ENCODE measurements at places on chromosomes 3 and 15.

GRCh38 chr15:43132830-43133429, 456 bp upstream of the TMEM62 start:
- DNase-seq = no peak

DNA sequence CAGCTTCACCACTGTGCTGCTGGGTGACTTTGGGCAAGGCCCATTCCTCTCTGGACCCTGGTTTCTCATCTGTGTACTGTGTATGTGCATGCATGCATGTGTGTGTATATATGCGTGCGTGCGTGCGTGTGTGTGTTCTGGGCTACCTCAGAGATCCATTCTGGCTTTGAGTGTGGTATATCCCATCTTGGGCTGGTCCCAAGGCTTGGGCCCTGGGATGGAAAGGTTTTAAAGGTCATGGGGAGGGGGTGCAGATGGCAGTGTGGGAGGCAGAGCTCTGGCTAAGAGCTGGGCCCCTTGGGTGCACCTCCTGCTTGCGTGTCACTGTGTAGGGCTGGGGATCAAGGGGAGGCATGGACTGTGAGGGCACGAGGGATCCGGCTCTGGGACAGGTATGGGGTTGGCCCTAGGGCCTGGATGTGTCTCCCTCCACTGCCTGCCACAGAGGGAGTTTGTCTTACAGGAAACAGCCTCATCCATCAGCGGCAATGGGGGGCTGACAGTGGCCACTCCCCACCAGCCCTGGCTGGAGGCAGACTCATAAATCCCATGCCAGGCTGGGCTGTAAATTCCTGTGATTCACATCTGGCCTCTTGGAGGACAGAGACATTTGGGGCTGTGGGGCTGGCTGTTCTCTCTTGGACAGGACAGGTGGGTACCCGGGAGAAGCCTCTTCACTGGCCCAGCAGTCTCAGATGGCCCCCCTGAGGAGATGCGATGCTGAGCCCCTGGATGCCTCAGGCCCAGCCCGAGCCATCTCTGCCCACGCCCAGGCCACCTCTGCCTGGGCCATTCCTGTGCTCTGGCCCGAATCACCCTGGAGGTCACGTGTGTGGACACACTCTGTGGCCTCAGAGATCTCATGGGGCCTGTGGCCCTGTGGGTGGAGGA, 21.4 kb upstream of the CSPG4 start:
- DNase-seq = no peak

DNA sequence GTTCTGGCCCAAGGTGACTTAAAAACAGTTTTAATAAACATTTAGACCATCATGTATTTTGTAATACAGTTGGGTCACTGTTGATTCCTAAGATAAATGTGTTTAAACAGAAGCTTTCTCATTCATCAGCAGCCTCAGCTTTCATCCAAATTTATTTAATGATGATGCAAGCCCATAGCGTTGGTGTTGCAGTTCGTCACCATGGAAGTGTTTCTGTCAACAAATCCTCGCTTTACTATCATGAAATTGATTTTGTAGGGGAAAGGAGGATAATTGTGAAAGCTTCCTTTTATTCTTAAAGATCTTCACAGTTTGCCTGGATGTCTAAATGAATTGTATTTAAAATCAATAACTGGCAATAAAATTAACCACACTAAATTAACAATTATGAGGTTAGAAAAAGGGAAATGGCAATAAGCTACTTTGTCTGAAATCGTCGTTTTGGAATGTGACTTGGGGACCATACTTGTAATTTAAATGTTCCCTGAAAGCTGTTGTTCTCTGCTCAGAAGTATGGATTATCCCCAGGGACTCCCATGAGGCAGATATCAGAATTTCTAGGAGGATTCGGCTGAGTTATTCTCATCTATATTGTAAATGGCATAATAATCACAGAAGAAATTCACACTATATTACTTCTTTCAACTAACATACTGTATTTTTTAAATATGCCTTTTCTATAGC, 29.0 kb downstream of the CMSS1 start:
- DNase-seq = no peak

DNA sequence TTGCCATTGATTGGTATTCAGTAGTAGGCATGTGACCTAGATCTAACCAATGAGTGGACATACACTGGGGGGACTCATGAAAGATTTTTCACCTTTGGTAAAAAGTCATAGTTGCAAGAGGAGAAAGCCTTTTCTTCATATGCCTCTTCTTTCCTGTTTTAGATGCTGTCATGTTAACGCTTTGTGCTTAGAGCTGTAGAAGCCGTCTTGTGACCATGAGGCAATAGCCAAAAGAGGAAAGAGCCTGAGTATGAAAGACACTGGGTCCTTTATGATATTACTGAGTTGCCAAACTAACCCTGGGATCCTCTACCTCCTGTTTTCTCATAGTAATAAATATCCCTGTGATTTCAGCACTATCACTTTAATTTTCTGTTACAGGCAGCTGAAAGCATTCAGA, 396.0 kb downstream of the FHIT start:
- no peak for DNase-seq

DNA sequence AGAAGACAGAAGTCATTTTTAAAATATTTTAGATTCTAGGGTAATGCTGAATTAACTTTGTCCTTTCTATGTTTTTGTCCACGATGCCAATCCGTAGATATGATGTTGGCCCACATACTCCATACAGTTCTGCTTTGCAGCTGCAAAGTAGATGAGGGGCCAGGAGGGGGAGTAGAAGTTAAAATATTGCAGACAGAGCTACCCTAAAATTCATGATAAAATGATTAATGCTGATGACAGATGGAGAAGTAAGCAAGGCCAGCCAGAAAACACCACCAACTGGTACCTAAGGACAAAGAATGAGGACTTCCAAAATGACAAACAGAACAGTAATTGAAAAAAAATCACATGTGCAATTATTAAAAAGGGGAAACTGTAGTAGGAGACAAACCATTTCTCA, 756.6 kb upstream of the ARPP21 start:
- no peak for DNase-seq

DNA sequence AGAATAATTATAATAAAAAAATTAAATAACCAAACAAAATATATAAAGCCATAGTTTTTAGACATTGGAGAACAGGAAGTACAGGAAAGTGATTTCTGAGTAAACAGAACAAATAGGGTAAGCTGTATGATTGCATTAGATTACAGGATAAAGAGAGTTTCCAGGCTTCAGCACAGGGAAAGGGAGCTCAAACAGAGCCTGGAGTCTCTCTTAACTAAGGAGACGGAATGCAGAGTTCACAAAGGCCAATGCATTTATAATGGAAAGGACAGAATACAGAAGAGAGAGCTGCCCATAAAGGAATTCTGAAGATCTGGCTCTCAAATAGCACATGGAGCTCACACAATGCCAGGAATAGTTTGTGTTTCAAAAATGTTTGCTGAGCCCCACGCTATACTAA, 42.0 kb upstream of the OTOL1 start:
- DNase-seq = no peak

GRCh38 chr3:192249516-192249915, 477.8 kb downstream of the FGF12 start:
- no peak for DNase-seq

- DNase-seq = no peak
Observed at GRCh38 chr3:25350725-25351114, 77.3 kb upstream of the RARB start.

DNA sequence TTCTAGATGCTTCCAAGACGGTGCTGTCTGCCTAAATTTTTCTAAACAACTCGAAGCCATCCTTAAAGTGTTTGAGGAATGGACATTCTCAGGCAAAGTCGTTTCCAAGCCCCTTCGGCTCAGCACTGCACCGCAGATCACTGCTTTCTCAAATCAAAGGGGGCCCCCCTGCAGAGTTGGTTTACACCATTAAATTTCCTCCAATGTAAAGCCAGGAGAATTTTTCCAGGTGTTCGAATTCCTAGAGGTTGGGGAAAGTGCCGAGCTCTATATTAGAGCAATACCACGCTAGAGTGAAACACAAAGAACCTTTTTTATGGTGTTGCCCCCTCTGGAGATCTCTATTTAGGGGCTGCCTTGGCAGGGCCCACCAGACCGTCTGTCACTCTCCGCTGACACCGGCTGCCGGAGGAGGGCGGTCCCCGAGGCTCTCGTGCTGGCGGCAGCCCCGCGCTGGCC, 277.9 kb upstream of the NR2F2 start:
- DNase-seq = no peak
